NCI-H748 treated with DMSO at 0.1 percent for 48 hours (cell line): ENCODE measurements at places on chromosomes 6 and 20.

DNA sequence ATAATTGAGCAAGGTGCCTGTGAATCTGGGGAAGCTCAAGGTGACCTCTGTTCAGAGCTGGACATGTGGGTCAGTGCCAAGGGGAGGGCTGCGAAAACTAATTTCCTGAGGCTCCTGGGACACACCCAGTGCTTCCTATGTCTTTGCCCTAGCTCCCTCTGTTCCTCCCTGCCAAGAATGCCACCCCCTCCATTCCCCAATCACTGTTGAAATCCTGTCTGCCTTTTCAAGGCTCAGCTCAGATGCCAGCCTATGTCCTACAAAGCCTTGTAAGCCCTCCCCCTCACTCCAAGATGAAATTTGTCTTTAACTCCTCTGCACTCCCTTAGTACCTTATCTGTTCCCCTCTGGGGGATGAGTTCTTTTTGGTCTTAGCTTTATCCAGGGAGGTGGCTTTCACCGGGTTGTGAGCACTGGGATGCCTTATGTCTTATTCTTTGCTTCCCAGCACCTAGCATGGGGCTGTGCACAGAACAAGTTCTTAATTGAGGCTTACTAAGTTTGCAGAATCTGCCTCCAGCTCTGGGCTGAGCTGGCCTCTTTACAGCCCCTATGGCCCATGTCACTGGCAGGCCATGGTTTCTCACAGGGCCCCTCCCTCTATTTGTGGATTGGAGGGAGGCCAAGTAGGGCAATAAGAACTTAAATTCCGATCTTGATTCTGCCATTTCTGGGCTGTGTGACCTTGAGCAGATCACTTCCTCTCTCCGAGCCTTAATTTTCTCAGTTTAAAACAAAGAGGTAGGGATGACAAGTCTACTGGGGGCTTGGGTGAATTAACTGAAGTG is 51.5 kb upstream of the EPB41L1 start:
- no peak for DNase-seq

- DNase-seq: peak; percentile 30
Observed at GRCh38 chr20:23995905-23996666, 7.5 kb upstream of the GGTLC1 start.

DNA sequence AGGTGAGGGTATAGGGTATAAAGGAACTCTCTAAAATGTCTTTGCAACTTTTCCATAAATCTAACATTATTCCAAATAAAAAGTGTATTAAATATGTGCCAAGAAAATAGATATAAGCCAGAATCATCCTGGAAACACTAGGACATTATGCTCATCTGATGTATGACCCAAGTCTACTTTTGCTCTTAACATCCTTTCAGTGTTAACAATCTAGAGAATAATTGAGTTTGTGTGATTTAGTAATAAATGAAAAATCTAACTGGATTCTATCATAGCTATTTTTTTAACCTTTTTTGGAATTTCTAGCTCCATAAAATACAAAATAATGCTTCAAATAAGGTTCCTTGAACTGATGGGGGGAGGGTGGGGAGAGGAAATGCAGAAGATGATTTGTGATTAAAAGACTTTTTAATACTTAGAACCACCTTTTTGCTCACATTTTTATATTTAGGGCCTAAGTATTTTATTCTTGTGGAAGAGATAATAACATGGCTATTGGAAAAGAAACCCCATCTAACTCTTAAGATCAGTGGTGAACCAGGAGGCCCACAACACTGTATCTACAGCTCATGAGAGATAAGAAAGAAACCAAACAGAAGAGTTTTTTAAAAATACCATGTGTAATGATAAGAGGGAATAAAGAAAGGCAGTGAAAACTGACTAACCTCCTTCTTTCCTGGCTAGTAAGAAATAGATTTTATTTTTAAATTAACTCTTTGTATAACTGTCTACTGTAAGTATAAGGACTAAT is 68.5 kb downstream of the PDSS2 start:
- no peak for DNase-seq

DNA sequence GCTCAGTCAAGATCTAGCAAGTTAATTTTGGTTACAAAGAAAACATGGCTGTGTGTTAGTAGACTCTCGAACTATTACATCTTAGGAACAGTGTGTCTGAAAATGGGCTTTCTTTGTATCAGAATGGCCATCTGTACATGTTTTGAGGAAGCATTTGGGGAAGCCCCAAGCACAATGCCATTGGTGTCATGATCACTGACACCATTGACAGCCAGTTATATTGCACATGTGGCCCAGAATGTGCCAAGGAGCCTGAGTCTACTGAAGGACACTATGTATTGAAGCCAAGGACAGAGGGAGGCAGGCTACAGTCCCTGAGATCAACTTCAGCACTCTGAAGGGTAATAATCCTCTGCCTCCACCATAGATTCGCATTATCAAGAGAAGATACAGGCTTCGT is 12.6 kb upstream of the FAM50B start:
- no peak for DNase-seq

GRCh38 chr6:18545726-18546125 is 158.6 kb downstream of the RNF144B start:
- DNase-seq: no peak

DNA sequence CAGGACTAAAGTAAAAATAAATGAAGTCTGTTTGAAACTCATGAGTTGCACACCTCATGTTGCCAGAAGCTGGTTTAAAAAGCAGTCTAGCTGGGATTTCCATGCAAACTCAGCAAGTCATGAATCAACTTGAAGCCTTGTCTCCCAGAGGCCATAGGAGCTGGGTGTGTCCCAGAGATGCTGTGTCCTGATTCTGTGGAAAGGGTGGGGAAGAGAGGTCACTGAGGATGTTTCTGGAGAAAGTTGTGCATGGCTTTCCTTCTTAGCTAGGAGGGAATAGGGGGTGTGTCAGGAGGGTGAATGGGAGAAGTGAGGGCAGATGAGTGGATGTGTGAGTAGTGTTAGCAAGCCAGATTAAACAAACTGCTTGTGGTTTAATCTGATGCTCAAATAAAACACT is 111.3 kb downstream of the ADAT2 start:
- DNase-seq: no peak

GRCh38 chr20:32429745-32430360 is 71.7 kb downstream of the ASXL1 start:
- DNase-seq: no peak

- DNase-seq: no peak
Observed at GRCh38 chr6:2998998-2999617, 586 bp upstream of the NQO2 start.

GRCh38 chr20:4289875-4290274 is 274.5 kb upstream of the RNF24 start:
- DNase-seq: no peak

GRCh38 chr6:131213501-131213990 is 78.3 kb downstream of the AKAP7 start:
- no peak for DNase-seq

DNA sequence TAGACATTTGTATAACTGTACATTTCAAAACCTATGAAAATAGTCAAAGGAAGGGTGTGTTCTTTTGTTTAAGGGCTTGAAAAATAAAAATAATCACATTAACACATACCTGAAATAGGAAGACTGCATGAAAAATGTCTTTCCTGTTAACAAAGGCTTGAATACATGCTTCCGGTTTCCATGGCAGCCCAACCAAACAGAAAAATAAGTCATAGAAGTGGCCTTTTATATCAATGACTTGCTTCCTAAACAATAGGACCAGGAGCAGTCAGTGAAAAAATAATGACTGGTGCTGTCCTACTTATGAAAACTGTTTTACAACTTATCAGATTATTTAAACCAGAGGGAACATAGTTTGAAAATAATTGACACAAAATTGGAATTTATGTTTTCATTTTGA is 412.6 kb upstream of the PLCB4 start:
- DNase-seq: peak; percentile 51

DNA sequence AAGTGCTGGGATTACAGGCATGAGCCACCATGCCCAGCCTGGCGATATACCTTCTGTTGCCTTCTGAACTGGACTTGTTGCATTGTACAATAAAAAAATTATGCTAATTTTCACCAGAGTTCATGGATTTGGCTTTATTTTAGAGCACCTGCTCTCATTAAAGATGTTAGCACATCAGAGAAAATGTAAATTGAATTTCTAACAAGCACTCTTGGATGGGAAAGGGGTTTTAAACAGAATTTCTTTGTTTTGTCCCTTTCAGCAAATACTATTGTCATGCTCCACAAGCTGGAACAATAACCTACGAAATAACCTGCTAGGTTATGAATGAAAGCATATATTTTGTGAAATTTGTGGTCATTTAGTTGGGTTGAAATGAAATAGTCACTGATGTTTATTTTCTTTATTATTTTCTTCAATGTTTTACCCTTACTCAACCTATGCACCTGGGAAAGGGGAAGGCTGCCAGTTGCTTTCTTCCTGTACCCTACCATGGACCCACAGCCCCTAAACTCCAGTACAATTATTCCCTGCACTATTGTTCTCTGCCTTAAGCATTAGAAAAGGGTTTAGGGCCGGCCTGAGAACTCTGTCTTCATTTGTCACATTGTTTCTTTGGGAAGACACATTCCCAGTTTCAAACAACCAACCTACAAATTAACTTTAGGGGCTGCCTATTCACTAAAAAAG is 22.2 kb downstream of the ZDHHC14 start:
- DNase-seq: no peak

DNA sequence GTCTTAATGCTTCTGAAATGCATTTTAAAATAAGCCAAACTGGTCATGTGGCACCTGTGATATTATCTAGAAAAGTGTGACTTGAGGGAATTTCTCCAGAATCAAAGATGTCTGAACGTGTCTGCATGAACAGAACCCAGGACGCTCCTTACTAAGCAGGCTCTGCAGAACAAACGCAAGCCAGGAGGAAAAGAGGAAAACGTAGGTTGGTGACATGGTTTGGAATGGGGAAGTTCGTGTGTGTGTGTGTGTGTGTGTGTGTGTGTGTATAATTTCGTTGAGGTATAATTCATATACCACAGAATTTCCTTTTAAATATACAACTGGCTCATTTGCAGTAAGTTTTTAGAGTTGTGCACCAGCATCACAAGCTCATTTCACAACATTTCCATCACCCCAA is 200.5 kb upstream of the FOXQ1 start:
- no peak for DNase-seq

- DNase-seq: no peak
Observed at GRCh38 chr6:151025076-151025475, 159.6 kb downstream of the MTHFD1L start.

GRCh38 chr6:56241124-56241802 is 6.1 kb downstream of the COL21A1 start:
- DNase-seq: peak; percentile 55

DNA sequence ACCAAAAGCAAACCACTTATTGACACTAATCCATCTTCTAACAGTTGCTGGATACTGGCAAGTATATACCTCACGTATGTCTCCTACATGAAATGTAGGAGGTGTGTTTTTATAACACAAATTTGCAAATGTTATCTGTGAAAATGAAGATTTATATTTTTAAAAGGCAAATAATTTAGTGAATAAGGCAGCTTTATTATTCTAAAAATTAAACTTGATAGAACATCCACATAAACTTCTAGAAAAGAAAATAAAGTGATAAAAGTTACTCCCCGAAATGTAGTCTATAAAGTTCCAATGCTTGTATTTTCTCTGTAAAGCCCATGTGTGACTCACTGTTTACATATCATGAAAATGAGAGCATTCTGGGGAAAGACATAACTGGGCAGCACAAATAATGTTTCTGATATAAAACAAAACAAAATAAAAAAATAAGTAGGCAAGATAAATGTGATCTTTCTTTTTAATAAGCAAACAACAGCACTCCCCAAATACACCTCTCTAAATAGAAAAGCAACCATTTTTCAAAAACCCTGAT is 84.4 kb downstream of the MAP7 start:
- DNase-seq: no peak

DNA sequence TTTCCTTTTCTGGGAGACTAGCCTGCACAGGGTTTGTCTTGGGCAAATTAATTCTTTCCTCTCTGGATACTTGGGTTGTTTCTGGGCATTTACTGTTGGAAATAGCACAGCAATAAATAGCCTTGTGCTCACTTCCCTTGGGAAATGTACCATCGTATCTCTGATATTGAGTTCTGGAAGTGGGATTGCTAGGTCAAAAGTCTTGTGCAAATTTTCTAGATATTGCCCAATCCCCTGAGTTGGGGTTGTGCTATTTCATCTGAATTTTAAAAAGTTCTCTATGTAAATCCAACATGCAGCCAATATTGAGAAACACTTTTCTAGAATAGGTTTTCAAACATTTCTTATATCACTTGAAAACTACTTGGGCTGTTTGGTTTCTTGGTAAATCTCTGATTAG is 64.0 kb upstream of the ELOVL5 start:
- DNase-seq: no peak

GRCh38 chr6:87376643-87377042 is 31.1 kb upstream of the CFAP206 start:
- no peak for DNase-seq

DNA sequence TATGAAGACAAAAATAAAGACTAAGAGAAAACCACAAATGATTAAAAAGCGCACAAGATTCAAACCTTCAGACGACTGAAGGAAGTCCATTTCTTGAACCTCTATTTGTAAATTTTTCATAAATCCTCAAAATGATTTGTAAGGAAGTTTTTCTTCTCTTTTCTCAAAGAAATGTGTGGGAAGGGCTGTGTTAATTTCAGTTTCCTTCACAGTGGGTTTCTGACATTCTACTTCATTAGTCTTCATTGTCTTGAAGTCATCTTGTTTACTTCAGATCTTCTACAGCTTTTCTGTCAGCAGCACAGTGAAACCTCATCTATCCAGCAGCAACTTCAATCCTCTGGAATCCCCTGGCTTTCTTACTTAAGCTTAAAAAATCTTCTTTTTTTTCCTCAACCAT is 87.6 kb upstream of the MYLIP start:
- no peak for DNase-seq

DNA sequence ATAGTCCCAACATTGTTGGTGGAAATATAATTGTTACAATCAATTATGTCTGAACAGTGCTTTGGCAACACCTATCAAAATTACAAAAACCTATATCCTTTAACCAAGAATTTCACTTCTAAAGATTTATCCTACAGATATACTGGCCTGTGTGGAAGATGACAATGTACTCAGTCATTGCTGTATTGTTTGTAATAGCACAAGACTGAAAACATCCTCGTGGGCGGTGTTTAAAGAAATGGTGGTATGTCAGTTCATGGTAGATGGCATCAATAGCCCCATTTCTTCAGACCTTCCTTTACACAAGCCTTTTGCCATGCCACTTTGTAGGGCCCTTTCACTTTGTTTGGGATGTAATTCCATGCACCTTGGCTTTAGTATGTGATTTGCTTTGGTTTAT is 9.8 kb upstream of the TPBG start:
- no peak for DNase-seq

DNA sequence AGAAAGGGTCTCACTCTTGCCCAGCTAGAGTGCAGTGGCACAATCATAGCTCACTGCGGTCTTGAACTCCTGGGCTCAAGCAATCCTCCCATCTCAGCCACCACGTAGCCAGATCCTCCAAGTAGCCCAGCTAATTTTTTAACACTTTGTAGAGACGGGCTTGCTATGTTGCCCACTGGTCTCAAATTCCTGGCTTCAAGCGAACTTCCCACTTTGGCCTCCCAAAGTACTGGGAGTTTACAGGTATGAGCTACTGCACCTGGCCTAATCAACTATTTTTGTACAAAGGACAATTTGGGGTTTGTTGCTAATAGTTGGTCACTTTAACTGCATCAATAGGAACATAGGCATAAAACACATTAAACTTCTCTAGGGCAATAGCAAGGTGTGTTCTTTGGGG is 29.9 kb upstream of the SYNCRIP start:
- DNase-seq: no peak

GRCh38 chr6:1688396-1688795 is 78.7 kb downstream of the FOXC1 start:
- DNase-seq: no peak

GRCh38 chr20:19947611-19948264 is 69.4 kb upstream of the NAA20 start:
- DNase-seq: no peak

- DNase-seq: no peak
Observed at GRCh38 chr6:52635049-52635577, 35.8 kb upstream of the TMEM14A start.
